Tongue (tissue), 3 donors: ENCODE measurements at places on chromosomes 6 and 20. TPM values are rescaled to one million over a fixed set of nuclear protein-coding genes. Genes with fewer than 3 reads are reported as not detected.

The MCCD1 gene
- total RNA-seq, result not detected

The SDCBP2 gene
- 3.6 TPM for total RNA-seq

The SIRPD gene
- total RNA-seq, result not detected

The FAM83B gene
- 13.8 TPM for total RNA-seq

The DEFB124 gene
- total RNA-seq, result not detected

The C4A gene
- total RNA-seq, result 32.6 TPM

The SPEF1 gene
- not detected for total RNA-seq

The HLA-DOB gene
- 1.4 TPM for total RNA-seq

The FAM83C gene
- 2.2 TPM for total RNA-seq

The FAM184A gene
- 16.4 TPM for total RNA-seq

The CLDN20 gene
- total RNA-seq, result not detected

The HTR1E gene
- not detected for total RNA-seq

The CYB5R4 gene
- total RNA-seq, result 14.6 TPM

The SNX21 gene
- total RNA-seq, result 67.3 TPM

The PI16 gene
- total RNA-seq, result 25.3 TPM

The SUN5 gene
- total RNA-seq, result not detected

The SMLR1 gene
- not detected for total RNA-seq

The SLC22A16 gene
- total RNA-seq, result 1.3 TPM

The PLA2G7 gene
- total RNA-seq, result 0.82 TPM

The PRRT1 gene
- total RNA-seq, result 1.2 TPM

The PTK6 gene
- total RNA-seq, result 4.6 TPM

The TRIM40 gene
- total RNA-seq, result not detected

The PTCRA gene
- 1.8 TPM for total RNA-seq

The MYLK4 gene
- total RNA-seq, result 14.9 TPM

The POM121L2 gene
- total RNA-seq, result not detected

The SLC17A2 gene
- not detected for total RNA-seq

The LY6G6D gene
- not detected for total RNA-seq

The C6orf141 gene
- total RNA-seq, result 2.3 TPM

The BANF2 gene
- not detected for total RNA-seq

The EYS gene
- 1.0 TPM for total RNA-seq

The TSPO2 gene
- total RNA-seq, result 1.4 TPM

The GJA1 gene
- 102 TPM for total RNA-seq

The FOXA2 gene
- total RNA-seq, result 1.1 TPM

The COL9A3 gene
- total RNA-seq, result 28.1 TPM

The DNMT3B gene
- 2.9 TPM for total RNA-seq

The SPINT4 gene
- total RNA-seq, result not detected

The FBXO30 gene
- total RNA-seq, result 25.7 TPM

The MLN gene
- not detected for total RNA-seq

The TCF15 gene
- 4.0 TPM for total RNA-seq

The PLN gene
- total RNA-seq, result 24.5 TPM

The DLL1 gene
- 25.0 TPM for total RNA-seq

The TRIM15 gene
- total RNA-seq, result not detected

The LIN28B gene
- 0.21 TPM for total RNA-seq

The B3GALT4 gene
- 4.6 TPM for total RNA-seq

The TNF gene
- not detected for total RNA-seq

The C6orf15 gene
- 5.0 TPM for total RNA-seq

The ZBTB12 gene
- total RNA-seq, result 5.7 TPM

The CLIC5 gene
- 18.1 TPM for total RNA-seq

The COQ3 gene
- 10.9 TPM for total RNA-seq

The MUC22 gene
- 0.21 TPM for total RNA-seq

The PLCB4 gene
- total RNA-seq, result 16.4 TPM

The FOXO3 gene
- 74.5 TPM for total RNA-seq
